NCI-H1694 treated with DMSO at 0.1 percent for 48 hours (cell line): ENCODE measurements at places on chromosomes 6 and 20.

GRCh38 chr6:43718387-43719105, 31.0 kb upstream of the MRPS18A start:
- no peak for DNase-seq

DNA sequence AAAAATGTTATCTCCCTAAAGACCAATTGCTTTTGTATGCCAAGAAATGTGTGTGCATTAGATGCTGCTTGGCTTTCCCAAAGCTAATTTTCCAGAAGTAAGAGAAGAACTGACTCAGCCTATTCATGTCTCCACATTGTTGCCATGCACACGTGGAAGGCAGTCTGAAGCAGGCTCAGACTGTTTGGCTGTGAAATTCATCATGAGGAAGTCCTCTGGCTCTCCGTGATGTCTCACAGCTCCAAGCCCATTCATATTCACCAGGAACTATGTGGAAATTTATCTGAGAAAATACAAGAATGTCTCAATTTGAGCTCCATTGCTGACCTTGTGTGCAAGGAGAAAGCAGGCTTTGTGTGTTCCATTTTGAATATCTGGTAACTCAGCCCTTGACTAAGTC, 1022.2 kb upstream of the GJE1 start:
- DNase-seq = no peak

GRCh38 chr6:84442208-84442607, 214.8 kb upstream of the CEP162 start:
- no peak for DNase-seq

- no peak for DNase-seq
Measured at GRCh38 chr6:97198046-97198565, 84.9 kb downstream of the MMS22L start.

- DNase-seq = no peak
Measured at GRCh38 chr20:16563066-16563806, 10.0 kb downstream of the KIF16B start.

DNA sequence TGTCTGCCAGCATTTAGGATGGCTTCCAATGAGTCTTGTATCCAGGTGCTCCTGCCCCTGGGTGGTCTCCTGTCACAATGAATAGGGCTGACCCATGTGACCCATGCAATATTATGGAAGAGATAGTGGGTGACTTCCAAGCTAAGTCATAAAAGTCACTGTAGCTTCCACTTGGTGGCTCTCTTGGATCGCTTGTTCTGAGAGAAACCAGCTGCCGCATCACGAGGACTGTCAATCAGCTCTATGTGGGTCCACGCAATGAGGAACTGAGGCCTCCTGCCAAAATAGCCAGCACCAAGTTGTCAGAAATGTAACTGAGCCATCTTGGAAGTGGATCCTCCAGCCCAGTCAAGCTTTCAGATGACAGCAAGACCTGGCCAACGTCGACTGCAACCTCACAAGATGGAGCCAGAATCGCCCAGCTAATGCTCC, 14.9 kb upstream of the MATN4 start:
- no peak for DNase-seq
